ENCODE measurements at places on chromosomes 5 and 9.

GRCh38 chr5:115657881-115658233 is 32.0 kb upstream of the TMED7 start:
- DNase-seq = peak; percentile 88

DNA sequence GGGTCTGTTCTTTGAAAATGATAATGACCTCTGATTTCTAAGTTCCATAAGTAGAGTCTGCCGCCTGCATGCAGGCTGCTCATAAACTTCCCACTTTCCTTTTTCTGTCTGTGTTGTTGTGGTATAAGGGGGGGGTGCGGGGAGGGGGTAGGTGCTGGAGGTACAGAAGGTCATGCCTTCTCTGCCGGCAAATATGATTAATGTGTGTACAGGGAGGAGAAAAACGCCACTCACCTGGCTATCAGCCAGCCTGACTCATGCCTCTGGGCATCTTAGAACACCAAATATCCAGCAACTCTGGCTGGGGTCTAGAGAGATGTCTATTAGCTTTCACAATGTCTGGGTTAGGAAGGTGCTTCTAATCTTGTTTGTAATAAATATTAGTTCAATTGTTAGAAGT is 128.3 kb downstream of the EFNA5 start:
- DNase-seq = peak; percentile 84

DNA sequence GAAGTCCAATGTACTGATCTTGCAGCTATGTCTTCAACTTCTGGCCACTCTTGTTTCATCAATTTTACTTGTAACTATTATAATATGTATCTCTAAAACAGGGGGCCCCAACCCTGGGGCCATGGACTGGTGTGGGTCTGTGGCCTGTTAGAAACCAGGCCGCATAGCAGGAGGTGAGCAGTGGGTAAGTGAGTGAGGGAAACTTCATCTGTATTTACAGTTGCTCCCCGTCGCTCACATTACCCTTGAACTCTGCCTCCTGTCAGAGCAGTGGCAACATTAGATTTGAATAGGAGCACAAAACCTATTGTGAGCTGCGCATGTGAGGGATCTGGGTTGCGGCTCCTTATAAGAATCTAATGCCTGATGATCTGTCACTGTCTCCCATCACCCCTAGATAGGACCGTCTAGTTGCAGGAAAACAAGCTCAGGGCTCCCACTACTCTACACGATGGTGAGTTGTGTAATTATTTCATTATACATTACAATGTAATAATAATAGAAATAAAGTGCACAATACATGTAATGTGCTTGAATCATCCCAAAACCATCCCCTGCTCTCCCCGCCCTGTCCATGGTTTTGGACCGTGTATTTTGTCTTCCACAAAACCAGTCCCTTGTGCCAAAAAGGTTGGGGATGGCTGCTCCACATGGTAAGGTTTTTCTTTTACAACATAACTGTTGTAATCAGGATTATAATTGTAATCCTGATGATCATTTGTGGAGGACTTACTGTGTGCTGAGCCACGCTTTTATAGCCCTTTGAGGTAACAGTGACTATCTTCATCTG is 26.9 kb upstream of the SH3PXD2B start:
- peak; percentile 49 for DNase-seq

DNA sequence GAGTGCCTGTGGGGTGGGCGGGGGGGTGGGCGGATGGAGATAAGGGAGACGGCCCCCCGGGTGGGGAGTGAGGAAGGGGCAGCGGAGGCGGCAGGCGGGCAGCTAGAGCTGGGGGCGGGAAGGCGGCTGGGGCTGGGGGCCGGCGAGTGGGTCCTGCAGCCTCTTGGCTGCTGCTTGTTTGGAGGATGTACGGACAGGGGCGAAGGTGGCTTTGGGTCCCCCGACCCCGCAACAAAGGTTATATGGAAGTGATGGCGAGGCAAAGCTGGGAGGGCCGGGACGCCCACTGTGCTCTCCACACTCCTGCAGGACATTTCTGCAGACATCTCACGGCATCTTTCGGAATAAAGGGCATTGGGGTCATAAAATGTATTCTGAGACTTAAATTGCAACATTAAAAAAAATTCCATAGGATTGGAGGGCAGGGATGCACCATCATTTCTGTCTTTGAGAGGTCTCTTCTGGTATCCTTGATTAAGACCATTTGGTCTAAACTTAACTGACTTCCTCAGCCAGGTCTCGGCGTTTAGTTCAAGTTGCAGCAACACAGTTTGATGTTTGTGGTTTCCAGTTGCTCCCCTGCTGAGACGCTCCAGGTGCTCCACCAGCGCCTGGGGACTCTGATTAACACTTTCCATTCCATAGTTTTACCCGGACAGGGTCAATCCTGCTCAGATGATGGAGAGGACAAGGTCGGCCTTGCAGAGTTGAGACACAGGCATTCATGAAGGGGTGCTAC is 101.6 kb upstream of the SSBP2 start:
- DNase-seq = peak; percentile 78

- DNase-seq = no peak
These were observed at the start of gene NFIB for GRCh38 chr9:14313951-14314423. TSS of gene NFIB (minus strand) at chr9:14314141. CDS start at chr9:14313511, 630 bp downstream.

DNA sequence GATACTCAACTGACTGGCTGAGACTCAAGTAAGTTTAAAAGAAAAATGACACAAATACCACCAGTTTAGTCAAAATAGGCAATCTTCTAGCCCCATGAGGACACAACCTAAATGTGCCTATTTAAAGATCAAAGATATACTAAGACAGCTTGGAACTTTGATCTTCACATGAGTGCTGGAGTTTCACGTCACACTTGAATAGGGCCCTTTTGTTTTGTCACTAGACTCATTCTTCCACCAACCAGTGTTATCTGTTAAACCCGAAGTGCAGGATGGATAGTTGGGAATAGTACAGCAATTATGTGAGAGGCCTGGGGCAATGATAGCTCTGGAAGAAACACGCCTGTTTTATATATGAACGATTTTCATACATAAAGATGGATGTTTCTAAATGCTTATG is 792.8 kb upstream of the NUDT12 start:
- DNase-seq = no peak

GRCh38 chr5:108334225-108334624 is 47.7 kb downstream of the FBXL17 start:
- DNase-seq = no peak

Data from fibroblast of skin of abdomen (primary cell).